ENCODE measurements at places on chromosomes 11 and 22. TPM values are rescaled to one million over a fixed set of nuclear protein-coding genes. Genes with fewer than 3 reads are reported as not detected.

GRCh38 chr11:75430714-75431532 lies 2.1 kb downstream of the KLHL35 start:
- DNase-seq: no peak

DNA sequence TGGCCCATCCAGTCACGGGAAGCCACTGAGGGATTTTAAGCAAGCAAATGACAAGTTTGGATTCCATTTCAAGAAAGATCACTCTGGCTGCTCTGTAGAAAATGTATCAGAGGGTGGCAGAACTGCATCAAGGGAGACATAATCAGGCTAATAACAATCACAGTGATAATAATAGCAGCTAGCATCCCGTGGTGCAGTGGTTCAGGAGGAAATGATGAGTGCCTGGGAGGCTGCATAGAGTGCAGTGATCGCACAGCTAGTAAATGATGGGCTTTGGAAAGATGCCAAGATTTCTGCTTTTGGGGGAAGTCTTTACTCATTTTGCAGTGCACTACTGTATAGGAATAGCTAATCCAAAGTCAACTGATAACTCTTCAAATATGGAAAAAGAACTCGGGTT lies 35.8 kb downstream of the TNRC6B start:
- DNase-seq: no peak

DNA sequence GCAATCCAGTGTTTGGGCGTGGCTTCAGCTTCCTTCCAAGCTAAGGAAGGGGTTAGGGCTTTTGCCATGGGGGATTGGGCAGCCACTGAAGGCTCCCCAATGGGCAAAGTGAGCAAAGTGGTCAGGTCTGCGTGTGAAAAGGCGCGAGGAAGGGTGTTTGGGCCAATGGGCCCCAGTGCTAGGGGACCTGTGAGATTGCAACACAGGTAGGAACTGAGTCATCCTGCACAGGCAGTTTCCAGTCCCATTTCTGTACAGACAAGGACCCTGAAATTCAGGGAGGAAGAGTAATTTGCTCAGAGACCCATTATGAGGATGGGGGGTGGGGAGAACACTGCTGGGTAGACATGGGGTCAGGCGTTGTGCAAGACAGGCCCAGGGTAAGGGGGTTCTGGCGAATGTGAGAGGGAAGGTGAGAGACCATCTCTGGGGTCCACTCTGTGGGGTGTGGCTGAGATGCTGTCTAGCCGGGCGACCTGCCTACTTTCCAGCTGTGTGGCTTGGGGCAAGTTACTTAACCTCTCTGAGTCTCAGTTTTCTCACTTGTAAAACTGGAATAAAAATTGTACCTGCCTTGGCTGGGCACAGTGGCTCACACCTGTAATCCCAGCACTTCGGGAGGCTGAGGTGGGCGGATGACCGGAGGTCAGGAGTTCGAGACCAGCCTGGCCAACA lies 7.3 kb downstream of the CCDC88B start:
- DNase-seq: no peak

GRCh38 chr11:74492974-74493790 lies at the start of gene LIPT2:
Gene LIPT2 (minus strand): TSS chr11:74493724. CDS start chr11:74493703, 21 bp downstream.
- DNase-seq: peak; percentile 97

OR8D1 gene
- total RNA-seq: not detected
